ENCODE measurements at places on chromosomes 12 and 14. TPM values are rescaled to one million over a fixed set of nuclear protein-coding genes. Genes with fewer than 3 reads are reported as not detected.

- H3K4me1 ChIP-seq, result no peaks in the 10 kb centered on the region
- DNase-seq, result peak; percentile 2
- H3K27me3 ChIP-seq, result no peaks in the 10 kb centered on the region
- H3K36me3 ChIP-seq, result no peaks in the 10 kb centered on the region
- no peak overlapping the region for H3K4me3 ChIP-seq
Observed at GRCh38 chr12:52496590-52497071, 3.6 kb upstream of the KRT6A start.

GRCh38 chr12:92242907-92243306 lies 97.3 kb upstream of the BTG1 start:
- H3K4me1 ChIP-seq, result no peaks in the 10 kb centered on the region
- no peak for DNase-seq
- H3K36me3 ChIP-seq, result no peaks in the 10 kb centered on the region
- H3K27me3 ChIP-seq, result no peaks in the 10 kb centered on the region
- no peak overlapping the region for H3K27ac ChIP-seq

Gene PMEL
- 0.26 TPM for total RNA-seq

- peaks cover 27% of the 10 kb centered on the region for H3K4me1 ChIP-seq
- peaks cover 3% of the 10 kb centered on the region for H3K36me3 ChIP-seq
- H3K4me3 ChIP-seq, result peak overlapping the region; percentile 100
- peak overlapping the region; percentile 98 for H3K27ac ChIP-seq
Observed at GRCh38 chr14:24366413-24366720, 1.6 kb upstream of the NFATC4 start.

Gene PA2G4
- total RNA-seq, result 92.2 TPM

All from fibroblast of lung (primary cell).